HCT116 (cell line): ENCODE measurements at places on chromosomes 16 and 17.

- DNase-seq = no peak
These were observed 211.7 kb upstream of the CHMP6 start for GRCh38 chr17:80779961-80780380.

DNA sequence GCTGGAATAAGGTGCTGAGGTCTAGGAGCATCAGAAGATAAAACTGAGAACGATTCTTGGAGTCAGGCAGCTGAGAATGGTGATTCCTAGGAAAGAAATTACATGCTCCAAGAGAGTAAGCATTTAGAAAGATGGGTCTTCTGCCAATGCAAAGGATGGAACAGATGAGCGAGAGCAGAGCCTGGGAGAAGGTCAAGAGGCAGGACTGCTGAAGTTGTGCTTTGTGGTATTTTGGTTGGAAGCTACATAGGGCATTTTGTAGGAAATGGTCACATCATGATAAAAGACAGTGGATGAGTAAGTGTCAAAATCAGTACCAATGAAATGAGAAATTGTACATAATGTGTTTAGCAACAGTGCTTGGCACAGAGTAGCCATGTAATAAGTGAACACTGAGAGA is 1.4 kb upstream of the CRYM start:
- DNase-seq = no peak

GRCh38 chr17:978103-979093 is 1.2 kb downstream of the NXN start:
- DNase-seq = no peak

DNA sequence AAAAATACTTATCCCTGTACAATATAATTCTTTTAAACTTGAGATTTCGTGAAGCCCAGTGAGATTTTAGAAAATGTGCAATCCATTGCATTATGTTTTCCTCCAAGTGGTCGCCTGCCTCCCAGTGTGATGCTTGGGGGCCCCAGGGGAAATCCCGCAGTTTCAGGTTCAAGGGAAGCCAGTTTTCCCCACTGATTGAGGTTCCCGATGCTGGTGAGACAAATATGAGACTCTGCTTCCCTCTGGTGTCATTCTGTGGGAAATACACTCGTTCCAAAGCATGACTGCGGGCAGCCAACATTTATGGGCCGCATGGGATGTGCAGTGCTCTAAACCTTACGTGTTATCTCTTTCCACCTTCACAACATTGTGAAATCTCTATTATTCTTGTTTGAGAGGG is 200.8 kb downstream of the PRKCB start:
- DNase-seq = peak; percentile 29

- DNase-seq = no peak
These were observed 5.3 kb upstream of the C16orf74 start for GRCh38 chr16:85755929-85756768.

GRCh38 chr16:17986991-17987390 is 349.5 kb downstream of the NPIPA8 start:
- no peak for DNase-seq

DNA sequence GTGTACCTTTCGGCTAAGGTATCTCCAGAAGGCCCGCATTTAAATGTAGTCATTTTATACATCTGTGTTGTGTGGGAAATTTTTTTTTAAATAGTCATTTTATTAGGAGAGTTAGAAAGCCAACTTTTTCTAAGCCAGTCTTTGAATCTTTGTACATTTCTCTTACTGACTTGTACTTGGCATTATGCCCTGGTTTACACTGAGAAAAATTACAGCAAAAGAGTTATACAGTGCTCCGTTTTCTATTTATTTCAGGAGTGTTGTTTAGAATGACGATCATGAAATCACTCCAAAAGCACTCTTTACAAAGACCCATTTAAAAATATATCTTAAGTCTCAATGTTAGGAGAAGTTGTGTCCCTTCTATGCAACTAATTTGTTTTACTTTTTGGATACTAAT is 91.8 kb downstream of the CYB561 start:
- no peak for DNase-seq

- no peak for DNase-seq
These were observed 62.9 kb downstream of the PHKB start for GRCh38 chr16:47524007-47524405.

DNA sequence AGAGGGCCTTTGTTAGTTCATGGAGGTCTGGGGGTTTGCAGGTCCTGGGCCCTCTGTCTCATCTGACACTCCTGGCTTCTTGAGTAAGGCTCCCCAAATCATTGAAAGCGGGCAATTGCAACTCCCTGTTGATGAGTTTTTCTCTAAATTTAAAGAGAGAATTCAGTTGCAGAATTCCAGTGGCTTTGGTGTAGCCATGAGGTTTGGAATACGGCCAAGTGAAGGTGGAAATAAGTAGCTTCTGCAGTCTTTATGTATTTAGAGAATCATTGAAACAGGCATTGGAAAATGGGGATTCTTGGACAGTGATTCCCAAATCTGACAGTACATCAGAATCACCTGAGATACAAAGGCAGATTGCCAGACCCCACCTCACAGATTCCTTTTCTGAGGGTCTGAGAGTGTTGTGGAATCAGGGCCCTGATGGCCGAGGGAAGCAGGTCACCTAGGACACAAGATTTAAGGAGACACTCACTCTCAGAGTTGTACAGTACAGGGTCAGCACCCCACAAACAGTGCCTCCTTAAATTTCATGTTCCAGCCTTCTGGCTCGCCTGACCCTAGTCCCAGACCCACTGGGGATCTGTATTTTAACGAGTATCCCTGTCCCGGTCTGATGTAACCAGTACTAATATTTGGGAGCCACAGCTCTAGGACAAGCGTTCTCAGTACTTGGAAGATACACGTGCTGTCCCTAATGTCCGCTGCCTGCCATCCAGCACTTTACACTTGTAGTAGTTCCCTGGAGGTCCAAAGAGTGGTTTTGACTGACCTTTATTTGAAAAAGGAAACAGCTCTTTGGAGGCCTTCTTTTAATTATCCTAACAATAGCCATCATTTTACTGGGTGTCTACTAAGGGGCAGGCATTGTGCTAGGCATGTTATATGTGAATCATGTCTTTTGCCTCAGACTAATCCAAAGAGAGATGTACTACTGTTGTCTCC is 37.8 kb downstream of the YPEL2 start:
- no peak for DNase-seq

DNA sequence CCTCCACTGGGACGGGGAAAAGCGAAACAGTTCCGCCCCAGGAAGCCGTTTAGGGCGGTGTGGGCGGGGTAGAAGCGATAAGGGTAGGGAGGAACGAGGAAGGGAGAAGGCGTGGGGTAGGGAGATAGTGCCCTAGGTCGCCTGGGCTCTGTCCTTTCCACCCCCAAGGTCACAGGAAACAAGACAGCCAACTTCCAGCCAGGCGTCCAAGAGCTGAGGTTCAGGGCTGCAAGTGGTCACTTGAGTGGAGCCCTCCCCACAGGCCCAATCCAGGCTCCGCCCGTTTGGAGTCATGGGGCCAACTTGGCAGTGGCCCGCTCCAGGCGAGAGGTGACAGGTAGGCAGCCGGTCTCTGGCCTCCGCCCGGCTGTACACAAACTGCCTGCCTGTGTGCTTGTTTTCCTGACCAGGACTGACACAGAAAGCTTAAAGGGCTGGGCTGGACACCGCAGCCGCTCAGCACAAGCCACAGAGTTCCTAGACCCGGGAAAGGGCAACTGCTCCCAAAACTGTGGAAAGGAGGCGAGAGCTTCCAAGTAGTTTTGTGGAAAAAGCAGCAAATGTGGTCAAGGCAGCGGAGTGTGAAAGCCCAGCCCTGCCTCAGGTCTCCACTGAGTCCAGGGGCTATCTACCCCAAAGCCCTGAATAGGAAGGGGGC is at the start of gene RILP:
Gene RILP (minus strand): TSS at position 23 of the 658 bp plus-strand sequence. CDS start 62 bp downstream, outside the sequence.
- DNase-seq = peak; percentile 24

GRCh38 chr17:17766077-17766743 is 70.6 kb downstream of the SREBF1 start:
- no peak for DNase-seq

DNA sequence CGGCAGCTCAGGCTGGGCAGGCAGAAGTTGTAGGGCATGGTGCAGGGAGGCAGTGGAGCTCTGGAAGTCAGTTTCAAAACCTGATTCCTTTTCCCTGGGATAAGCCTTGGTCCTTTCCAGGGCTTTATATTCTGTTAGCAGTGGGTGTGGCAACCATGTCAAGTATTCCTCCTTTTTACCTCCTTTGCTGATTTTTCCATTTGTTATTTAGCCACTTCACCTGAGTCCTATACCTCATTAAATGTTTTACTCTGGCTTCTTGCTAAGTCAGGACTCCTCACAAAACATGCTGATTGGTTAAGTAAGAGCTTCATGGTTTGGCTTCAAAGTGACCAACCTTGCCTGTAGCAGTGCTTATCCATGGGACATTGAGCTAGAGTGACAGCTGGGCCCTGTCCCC is at the start of gene KRT33B:
Gene KRT33B (minus strand): TSS at position 101 of the 400 bp plus-strand sequence. CDS start 63 bp downstream, at position 38.
- DNase-seq = no peak

GRCh38 chr16:883781-884180 is 83.2 kb upstream of the GNG13 start:
- DNase-seq = no peak

- no peak for DNase-seq
These were observed 22.0 kb downstream of the WNT3 start for GRCh38 chr17:46796524-46796923.

GRCh38 chr16:50216231-50216630 is 50.1 kb upstream of the ADCY7 start:
- no peak for DNase-seq

- DNase-seq = no peak
These were observed 12.3 kb downstream of the CDH1 start for GRCh38 chr16:68749432-68749831.

DNA sequence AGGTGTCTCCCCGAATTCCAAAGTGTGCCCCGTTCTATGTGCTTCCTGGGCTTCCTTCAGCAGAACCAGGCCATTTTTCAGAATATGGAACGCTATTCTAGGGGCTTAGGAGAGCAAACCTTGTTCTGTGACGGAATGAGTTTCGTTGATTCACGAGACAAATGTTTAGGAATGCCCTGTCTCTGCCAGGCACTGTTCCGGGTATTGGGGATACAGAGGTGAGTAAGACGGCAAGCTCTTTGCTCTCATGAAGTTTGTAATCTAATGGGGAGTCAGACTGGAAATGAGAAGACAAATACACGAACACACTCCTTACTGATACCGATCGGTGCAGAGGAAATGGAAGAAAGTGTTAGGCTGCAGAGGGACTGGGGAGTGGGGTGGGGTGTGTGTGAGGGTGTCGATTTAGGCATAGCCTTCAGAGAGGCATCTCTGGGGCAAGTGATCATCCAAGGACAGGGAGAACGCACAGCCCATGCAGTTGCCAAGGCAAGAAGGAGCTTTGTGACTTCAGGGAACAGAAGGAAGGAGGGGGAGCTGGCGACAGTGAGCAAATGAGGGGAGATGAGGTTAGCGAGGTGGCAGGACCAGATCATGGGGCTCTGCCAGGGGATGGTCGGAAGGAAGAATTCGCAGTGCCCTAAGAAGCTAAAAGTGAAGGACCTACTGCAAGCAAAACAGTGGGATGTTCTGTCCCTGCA is 189.6 kb downstream of the MSI2 start:
- no peak for DNase-seq

DNA sequence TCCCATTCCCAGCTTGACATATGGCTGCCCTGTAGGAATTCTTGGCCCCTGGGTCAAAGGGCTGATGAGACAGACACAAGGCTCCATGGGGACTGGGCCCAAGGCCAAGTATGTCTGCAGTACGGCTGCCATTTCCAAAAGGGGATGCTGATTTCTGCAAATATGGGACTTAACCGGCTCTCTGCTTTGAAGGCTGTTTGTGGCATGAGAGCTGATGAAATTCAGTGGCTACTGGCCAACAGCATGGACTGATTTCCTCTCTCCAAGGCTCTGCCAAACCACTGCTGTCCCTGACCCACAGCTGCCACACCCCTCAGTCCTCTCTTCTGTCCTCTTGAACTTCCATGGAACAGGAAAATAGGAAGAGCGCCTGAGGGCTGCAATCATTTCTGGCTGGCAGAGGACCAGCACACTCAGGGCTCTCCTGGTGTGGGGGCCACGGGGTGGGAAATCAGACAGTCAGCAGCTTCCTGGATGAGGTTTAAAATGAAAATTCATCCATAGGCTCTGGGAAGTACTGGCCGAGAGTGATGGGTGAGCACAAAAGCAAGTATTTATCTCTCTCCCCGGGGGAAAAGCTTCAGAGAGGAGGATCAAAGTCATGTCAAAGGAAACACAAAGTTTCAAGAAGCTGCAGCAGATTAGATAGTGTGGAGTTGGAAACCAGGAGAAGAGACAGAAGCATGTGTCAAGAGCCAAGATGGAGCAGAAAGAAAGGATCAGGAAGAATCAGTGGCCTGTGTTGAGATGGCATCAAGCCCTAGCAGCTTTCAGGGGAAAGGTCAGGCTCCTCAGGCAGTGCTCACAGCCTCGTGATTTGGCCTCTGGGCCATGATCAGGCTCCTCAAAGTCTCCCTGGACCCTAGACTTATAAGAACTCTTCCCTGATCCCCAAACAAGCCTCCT is 64.1 kb upstream of the SREBF1 start:
- peak; percentile 78 for DNase-seq

DNA sequence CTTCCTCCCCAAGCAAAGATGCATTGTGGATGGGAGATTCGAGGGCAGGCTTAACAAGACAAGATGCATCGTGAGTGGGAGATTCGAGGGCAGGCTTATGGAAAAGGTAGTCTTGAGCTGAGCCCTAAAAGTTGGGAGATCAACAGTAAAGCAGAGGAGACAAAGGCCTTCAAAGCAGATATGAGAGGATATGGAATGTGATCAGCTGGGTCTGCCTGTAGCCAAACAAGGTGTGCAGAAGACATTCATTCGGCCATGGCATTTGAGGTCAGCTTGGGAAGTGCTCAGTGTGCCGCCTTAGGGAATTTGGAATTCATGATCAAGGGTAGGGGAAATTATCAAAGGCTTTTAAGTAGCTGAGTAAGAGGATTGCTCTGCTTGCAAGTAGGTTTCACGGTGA is 39.5 kb downstream of the DNAH9 start:
- DNase-seq = no peak

DNA sequence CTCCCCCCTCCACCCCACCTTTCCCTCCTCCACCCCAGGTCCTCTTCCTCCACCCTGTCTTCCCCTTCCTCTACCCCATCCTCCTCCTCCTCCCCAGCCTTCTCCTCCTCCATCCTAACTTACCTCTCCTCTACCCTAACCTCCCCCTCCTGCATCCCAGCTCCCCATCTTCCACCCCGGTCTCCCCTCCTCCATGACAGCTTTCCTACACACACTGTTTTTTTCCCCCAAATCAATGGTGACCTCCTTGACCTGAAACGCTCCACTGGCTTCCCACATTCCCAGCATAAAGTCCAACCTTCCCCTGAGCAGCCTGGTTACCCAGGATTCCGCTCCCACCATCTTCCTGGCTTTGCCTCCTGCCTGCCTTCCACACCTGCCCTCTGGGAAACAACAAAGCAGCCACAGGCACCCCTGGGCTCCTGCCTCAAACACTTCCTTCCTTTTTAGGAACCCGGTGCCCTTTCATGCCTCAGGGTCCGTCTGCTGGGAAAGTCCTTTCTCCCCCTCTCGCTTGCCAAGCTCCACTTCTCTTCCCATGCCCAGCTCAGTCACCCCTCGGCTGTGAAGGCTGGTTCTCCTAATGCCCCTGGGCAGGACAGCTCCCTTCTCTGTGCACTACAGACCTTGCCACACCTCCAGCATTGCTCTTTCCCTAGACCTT is 2.1 kb downstream of the RGS9 start:
- DNase-seq = no peak
